ENCODE measurements at places on chromosomes 12 and 14.

- no peak for DNase-seq
Observed at GRCh38 chr12:49642370-49642802, 19.0 kb downstream of the PRPF40B start.

GRCh38 chr12:31210104-31210503 lies 115.8 kb downstream of the SINHCAF start:
- DNase-seq: no peak

DNA sequence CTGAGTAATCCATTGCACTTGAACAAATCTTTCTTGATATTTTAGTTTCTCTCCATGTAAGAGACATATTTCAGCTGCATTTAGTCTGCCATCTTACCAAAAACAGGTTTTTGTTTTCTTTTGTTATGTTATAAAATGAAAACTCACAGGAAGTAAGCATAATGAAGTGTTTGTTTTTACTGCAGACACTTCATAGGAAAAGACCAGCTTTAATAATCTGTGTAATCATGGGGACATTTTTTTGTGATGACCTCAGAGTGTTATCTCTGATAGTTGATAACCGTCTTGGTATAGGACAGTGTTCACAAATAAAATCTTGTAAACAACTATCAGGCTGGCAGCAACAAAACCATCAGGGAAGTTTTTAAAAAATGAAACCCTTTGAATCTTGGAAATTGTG lies 266.2 kb upstream of the OR4E1 start:
- DNase-seq: no peak

- no peak for DNase-seq
Observed at GRCh38 chr12:114685869-114686268, 1.9 kb upstream of the TBX3 start.

GRCh38 chr12:20188930-20189653 lies 179.2 kb upstream of the PDE3A start:
- DNase-seq: no peak

- DNase-seq: no peak
Observed at GRCh38 chr12:123011701-123012100, 31.2 kb downstream of the ARL6IP4 start.

- no peak for DNase-seq
Observed at GRCh38 chr12:46558677-46559076, 186.1 kb upstream of the SLC38A2 start.

DNA sequence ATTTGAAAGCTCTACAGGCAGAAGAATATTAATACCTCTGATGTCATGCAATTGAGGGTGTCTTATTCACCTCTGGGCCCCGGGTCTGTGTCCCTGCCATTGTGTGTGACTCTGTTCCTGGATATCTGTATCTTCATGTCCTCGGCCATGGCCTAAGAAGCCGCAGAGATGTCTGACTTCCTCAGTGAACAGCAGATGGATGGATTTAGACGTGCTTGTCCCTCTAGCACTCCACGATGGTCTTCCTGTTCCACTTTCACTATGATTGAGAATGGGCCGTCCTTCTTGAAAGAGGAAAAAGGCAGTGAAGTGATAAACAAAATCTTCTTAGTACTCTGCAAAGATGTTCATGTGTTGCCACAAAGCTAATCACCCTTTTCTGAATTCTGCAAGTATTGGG lies 217.4 kb downstream of the SLC41A2 start:
- no peak for DNase-seq

Data from stimulated activated CD4-positive, alpha-beta T cell treated with anti-CD3 and anti-CD28 coated beads, Interleukin-12 subunit alpha, Interleukin-12 subunit beta, amount 100 ng/mL, for 24 hours (primary cell).